ENCODE measurements at places on chromosomes 5 and 9. TPM values are rescaled to one million over a fixed set of nuclear protein-coding genes. Genes with fewer than 3 reads are reported as not detected.

IFNA7 gene
- total RNA-seq, result not detected

CAPSL gene
- not detected for total RNA-seq

PRELID1 gene
- 226 TPM for total RNA-seq

PFN3 gene
- total RNA-seq, result not detected

MYO10 gene
- 9.3 TPM for total RNA-seq

GRCh38 chr5:135236228-135236907 lies 162.7 kb downstream of the MACROH2A1 start:
- H3K27ac ChIP-seq, result peak overlapping the region; percentile 44
- H3K36me3 ChIP-seq, result no peaks in the 10 kb centered on the region
- no peaks in the 10 kb centered on the region for H3K27me3 ChIP-seq
- no peak for DNase-seq
- H3K4me1 ChIP-seq, result peaks cover 43% of the 10 kb centered on the region
- H3K4me3 ChIP-seq, result no peak overlapping the region

DNA sequence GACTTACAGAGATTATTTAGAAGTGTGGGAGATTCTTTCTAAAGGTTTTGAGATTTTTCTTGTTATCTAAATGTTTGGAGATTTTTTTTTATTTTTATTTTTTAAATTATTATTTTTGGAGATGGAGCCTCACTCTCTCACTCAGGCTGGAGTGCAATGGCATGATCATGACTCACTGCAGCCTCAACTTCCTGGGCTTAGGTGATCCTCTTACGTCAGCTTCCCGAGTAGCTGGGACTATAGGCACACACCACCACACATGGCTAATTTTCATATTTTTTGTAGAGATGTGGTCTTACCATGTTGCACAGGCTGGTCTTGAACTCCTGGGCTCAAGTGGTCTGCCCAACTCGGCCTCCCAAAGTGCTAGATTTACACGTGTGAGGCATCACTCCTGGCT lies 694.5 kb downstream of the TLE1 start:
- no peak overlapping the region for H3K4me3 ChIP-seq
- no peaks in the 10 kb centered on the region for H3K27me3 ChIP-seq
- no peaks in the 10 kb centered on the region for H3K36me3 ChIP-seq
- no peak overlapping the region for H3K27ac ChIP-seq

- no peaks in the 10 kb centered on the region for H3K4me1 ChIP-seq
- no peaks in the 10 kb centered on the region for H3K36me3 ChIP-seq
These were observed 7.5 kb upstream of the REEP5 start for GRCh38 chr5:112929336-112930081.

DNA sequence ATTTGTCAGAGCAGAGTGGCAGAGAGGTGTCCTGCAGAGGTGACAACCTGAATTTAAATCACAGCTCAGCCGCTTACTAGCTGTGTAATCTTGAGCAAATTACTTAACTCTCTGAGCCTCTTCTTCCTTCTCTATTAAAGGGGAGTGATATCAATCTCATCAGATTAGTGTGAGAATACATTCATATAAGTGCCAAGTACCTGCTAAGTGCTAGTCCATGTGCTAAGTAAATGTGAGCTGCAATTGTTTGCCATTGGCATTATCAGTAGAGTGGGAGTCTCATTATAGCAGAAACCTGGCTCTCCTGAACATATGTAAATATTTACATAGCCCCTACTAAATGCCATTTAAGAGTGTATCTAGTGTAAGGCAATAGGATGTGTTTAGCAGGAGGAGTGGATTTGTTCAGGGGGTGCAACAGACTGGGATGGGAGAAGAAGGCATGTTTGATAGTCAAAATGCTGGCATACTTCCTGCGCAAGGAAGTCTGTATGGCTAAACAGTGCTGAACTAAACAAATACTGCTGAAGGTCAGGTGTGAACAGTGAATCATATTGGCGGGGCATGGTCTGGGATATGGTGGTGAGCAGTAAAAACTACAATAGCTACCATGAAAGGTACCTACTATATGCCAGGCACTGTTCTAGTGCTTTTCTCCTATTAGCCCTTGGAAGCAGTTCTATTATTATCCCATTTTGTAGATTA lies 74.5 kb downstream of the F2RL2 start:
- no peaks in the 10 kb centered on the region for H3K27me3 ChIP-seq
- no peak for DNase-seq
- H3K36me3 ChIP-seq, result no peaks in the 10 kb centered on the region
- H3K4me3 ChIP-seq, result no peak overlapping the region
- no peaks in the 10 kb centered on the region for H3K4me1 ChIP-seq

DNA sequence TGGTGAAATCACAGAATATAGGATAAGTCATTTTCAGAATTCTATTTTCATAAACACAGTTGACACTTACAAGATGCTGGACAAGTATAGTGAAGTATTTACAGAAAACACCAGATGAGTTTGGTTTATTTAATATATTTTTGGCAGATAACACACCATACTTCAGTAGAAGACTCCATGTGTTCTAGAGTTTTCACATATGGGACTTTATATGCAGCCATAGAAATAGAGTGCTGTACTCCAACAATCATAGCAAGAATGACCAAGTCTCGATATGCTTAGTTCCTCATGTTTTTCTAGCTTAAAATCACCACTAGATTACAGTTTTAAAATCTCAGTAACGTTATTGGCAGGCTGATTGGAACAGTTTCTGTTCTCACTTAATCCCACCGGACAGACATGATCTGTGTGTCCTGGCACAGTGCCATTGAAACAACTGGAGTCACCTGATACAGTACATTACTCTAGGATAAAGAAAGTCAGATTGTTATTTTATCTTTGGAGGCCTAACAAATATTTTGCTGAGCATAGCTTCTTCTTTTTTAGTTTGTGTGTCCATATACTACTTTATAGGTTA lies 45.8 kb upstream of the ERBIN start:
- no peak overlapping the region for H3K27ac ChIP-seq
- no peak overlapping the region for H3K4me3 ChIP-seq

DNA sequence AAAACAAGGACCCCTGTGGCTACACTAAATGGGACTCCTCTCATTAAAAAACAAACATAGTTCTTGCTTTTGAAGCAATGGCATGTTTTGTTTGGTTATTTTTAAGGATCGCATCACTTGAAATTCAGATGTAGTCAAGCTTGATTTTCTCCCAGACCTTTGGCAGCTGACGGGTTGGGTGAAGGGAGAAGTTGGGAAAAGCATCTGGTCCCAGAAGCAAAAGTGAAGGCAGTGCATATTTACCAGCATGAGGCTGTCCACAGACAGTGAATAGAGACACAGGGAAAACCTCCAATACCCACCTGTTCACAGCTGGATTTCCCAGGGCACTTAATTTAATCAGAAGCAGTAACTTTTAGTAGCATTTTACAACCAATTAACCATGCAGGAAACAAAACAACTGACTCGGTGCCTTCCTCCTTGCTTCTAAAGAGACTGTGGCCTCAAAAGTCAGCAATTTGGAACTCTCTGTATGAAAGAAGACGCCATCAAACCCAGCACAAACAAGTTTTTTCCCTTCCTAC lies 245.4 kb downstream of the EBF1 start:
- peaks cover 39% of the 10 kb centered on the region for H3K4me1 ChIP-seq
- no peaks in the 10 kb centered on the region for H3K27me3 ChIP-seq
- DNase-seq, result no peak
- no peak overlapping the region for H3K4me3 ChIP-seq
- no peaks in the 10 kb centered on the region for H3K36me3 ChIP-seq
- no peak overlapping the region for H3K27ac ChIP-seq

- H3K27me3 ChIP-seq, result peaks cover 3% of the 10 kb centered on the region
- no peak overlapping the region for H3K27ac ChIP-seq
- no peaks in the 10 kb centered on the region for H3K36me3 ChIP-seq
- no peak overlapping the region for H3K4me3 ChIP-seq
- H3K4me1 ChIP-seq, result peaks cover 13% of the 10 kb centered on the region
These were observed 14.9 kb upstream of the TMEM38B start for GRCh38 chr9:105679257-105680022.

DNA sequence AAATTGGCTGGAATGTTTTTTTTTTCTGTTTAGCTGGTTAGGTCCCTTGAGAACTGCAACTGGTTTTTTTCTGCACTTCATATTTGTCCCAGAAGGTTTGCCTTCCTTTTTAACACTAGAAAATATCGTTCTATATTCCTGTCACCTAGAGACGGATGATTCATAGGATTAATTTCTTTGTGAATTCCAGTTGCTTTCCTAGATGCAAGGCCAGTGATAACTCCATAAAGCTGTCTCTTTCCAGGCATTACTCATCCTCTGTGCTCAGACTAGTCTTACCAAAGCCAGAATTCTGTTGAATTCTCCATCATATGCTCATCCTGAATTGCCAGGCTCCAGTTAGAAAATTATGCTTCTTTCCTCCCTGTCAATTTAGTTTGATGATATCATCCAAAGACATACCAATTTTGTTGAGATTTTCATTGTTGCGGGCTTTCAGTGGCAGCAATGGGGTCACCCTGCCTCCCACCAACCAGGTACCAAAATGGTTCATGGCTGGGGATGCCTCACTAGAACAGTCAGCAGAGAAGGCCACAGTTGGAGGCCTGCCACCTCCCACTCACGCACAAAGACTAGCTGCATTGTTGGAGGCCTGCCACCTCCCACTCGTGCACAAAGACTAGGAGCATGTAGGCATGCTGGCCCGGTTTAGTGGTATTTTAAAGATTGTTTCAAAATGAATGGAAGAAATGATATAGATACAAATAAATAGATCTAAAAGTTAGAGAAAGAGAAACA lies 8.5 kb downstream of the BAAT start:
- no peak overlapping the region for H3K4me3 ChIP-seq
- no peaks in the 10 kb centered on the region for H3K27me3 ChIP-seq
- DNase-seq, result no peak
- no peaks in the 10 kb centered on the region for H3K36me3 ChIP-seq
- no peak overlapping the region for H3K27ac ChIP-seq

GRCh38 chr9:115396071-115396529 lies 278.1 kb upstream of the TNC start:
- H3K4me1 ChIP-seq, result peaks cover 28% of the 10 kb centered on the region
- H3K27me3 ChIP-seq, result no peaks in the 10 kb centered on the region
- DNase-seq, result no peak
- H3K36me3 ChIP-seq, result no peaks in the 10 kb centered on the region
- H3K4me3 ChIP-seq, result no peak overlapping the region

DNA sequence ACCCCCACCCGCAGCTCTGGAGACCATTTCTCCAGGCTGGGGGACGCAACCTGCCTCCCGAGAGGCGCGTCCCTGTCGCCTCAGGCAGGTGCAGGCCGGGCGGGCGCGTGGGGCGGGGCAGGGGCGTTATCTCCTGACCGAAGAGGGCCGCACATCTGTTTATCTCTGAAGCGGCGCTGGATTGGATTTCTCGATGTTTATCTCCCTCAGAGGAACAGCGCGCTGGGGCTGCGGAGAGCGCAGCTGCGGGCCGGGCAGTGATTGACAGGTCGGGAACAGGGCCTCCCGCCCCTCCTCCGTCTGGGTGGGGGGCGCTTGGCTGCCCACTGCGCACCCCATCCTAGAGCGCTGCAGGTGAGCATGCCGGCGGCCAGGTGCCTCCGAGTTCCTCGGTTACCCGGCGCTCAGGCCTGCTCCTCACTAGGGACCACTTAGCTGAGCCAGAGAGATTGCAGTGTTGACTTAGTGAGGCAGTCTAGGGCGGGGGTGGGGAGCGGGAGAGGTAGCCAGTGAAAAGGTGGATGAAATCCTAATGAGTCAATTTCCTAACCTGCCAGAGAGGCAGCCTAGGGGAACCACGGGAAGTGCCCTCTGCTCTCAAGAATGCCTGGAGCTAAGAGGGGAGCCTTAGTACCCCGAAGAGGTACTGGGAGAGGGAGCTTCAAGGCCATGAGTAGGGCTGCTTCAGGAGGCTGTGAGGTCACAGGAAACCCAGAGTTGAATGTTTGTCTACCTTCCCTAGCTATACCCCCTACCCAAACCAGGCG lies 39.6 kb upstream of the TIFAB start:
- peaks cover 6% of the 10 kb centered on the region for H3K27me3 ChIP-seq
- no peaks in the 10 kb centered on the region for H3K36me3 ChIP-seq
- no peak overlapping the region for H3K27ac ChIP-seq
- H3K4me3 ChIP-seq, result no peak overlapping the region

GRCh38 chr5:158565017-158565789 lies 534.5 kb downstream of the EBF1 start:
- DNase-seq, result no peak
- no peaks in the 10 kb centered on the region for H3K36me3 ChIP-seq
- no peaks in the 10 kb centered on the region for H3K27me3 ChIP-seq
- H3K27ac ChIP-seq, result no peak overlapping the region
- no peak overlapping the region for H3K4me3 ChIP-seq
